ENCODE measurements at places on chromosomes 12 and 14.

DNA sequence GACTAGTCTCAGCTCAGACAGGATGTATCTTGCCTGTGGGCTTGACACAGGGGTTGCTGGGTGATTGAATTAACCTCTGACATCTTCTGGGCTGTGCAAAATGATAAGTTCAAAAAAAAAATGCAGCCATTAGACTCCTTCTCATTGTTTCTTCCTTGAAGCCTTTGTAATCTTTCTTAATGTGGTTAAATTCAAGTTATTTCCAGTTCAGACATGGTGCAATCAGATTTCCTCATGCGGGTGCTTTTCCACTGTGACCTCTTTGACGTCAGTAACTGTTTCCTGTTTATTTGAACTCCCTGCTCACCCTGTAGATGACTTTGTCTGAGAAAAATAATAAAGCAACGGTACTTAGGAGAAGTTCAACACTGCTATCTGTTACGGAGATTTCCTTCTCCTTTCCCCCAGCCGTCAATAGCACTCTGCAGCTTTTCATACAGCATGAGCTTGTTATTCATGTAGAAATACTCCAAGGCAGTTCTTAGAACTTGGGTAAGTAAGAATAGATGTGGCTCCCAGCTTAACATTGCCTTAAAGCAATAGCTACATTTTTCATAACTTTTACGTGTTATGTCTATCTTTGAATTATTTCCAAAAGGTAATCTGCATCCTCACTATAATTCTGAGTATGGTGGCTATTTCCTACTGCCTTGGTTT is 155.5 kb downstream of the PRKCH start:
- peak; percentile 37 for DNase-seq

DNA sequence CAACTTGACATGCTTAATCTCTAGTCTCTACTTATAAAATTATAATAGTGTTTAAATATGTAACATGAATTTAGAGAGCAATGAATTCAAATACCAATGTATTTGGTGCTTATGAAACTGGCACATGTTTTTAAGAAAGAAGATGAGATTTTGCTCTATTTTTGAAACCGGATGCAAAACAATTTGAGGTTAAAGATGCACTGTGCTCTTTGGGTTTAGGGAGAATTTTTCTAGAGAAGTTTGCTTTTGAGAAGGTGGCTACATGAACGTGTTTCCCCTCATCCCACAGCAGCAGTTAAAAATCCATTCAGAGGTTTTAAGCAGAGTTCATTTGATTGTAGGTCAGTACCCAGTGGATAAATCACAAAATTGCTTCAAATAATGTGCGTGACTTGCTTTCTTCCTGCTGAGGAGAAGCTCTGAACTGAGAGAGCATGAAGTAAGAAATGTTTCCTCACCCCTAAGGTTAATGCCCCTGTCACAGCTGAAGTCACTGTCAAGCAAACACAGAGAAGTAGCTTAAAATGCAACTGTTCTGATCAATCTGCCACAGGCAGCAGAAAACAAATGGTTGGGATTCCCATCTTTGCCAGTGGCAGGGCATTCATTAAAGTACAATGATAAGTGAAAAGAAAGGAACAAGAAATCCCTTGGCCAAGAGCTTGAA is 241.9 kb upstream of the SYT1 start:
- DNase-seq, result no peak

GRCh38 chr12:49369411-49370145 is 2.3 kb downstream of the SPATS2 start:
- peak; percentile 42 for DNase-seq

DNA sequence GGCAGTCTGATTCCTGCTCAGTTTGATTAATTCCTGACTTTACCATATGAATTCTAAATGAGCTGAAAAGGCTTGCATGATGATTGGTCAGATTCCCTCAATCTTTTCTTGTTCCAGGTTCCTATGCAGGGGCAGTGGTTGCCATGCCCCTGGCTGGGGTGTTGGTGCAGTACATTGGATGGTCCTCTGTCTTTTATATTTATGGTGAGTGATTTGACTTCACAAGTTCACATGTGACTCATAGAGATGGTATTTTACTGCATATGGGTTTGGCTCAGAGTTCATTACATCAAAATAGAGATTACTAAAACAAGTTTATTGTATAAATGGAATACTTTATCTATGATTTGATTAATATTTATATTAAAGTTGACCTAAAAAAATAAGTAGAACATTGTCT is 44.8 kb downstream of the SLC17A8 start:
- DNase-seq, result no peak

DNA sequence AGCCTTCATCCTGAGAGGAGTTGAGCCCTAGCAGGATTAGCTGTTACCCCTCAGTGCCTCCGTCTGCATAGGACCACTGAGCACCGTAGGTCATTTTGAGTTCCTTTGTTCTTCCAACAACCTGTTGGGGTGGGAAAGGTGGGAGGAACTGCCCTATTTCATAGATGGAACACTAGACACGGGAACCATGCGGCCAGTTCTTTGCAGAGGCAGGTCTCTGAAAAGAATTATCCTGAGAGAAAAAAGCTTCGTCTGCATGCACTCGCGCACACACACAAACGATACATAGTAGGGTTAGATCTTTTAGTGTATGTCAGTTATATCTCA is 28.5 kb downstream of the TRAFD1 start:
- no peak for DNase-seq

DNA sequence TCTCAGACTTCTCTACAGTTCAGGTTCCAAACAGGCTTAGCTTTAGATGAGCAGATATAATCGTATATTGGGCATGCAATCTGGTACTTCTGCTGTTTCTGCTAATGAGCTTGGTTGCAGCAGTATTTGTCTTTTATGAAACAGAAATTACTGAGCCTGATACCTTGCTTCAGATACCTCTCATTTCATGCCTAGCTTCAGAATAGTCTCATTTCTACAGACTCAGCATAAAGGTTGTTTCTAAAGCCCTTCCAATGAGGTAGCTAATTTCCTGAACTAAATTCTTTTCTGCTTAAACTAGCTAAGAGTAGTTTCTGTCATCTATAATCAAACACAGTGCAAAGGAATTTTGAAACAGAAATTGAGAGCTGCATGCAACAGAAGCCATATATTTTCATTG is 275.0 kb upstream of the KITLG start:
- no peak for DNase-seq

DNA sequence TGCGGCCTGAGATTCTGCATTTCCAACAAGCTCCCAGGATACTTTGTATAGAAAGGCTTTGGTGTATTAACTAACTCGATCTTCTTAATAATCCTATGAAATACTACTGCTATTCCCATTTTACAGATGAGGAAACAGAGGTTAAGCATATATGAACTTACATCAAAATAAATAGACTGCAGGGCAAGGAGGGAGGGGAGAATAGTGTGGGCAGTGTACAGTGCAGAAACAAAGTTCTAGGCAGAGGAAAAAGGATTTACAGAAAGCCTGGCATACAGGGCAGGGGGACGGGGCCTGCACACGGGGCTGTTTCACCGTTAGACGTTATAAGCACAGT is 19.0 kb downstream of the NINJ2 start:
- no peak for DNase-seq

GRCh38 chr12:29799591-29799990 is 15.8 kb upstream of the TMTC1 start:
- DNase-seq, result no peak

- no peak for DNase-seq
Measured at GRCh38 chr14:67583711-67584644, 16.1 kb downstream of the PIGH start.

- DNase-seq, result no peak
Measured at GRCh38 chr14:104348741-104349140, 210.4 kb downstream of the KIF26A start.

DNA sequence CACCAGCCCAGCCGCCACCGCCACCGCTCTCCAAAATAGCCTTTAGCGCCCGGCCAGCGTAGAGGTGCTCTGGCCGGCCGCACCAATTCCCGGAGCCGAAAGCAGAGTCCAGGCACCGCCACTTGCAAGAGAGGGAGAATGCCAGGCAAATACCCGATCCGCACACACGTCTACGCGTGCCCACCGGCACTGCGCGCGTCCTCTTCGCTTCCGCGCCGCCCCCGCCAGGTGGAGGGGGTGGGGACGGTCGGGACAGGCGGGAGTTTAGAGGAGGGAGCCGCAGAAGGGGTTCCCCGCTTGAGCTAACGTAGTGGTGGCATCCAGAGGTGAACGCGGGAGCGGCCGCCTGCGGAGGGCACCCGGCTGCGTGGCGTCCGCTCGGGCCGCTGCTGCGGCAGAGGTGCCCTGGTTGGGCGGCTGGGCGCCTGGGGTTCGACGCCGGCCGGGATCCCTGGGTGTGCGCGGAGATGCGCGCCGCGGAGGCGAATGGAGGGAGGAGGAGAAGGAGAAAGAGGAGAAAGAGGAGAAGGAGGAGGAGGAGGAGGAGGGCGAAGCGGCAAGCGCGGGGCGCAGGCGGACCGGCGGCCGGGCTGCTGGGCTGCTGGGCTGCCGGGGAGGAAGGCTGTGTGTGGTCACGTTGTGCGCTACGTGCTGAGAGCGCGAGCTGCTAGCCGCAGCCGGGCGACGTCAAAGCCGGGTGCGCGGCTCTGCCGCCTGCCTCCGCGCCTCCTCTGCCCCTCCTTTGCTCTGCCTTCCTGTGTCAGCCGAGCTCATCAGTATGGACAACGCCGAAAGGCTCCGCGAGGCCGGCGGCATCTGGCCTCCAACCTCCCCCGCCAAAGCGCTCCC is at the start of gene MDGA2:
MDGA2 (minus strand) TSS at position 140 of the 849 bp plus-strand sequence.
- no peak for DNase-seq

- DNase-seq, result no peak
Measured at GRCh38 chr12:91817517-91817916, 328.1 kb downstream of the BTG1 start.

GRCh38 chr12:106551410-106551809 is 31.4 kb upstream of the RFX4 start:
- DNase-seq, result no peak

- DNase-seq, result peak; percentile 57
Measured at GRCh38 chr12:121110211-121110940, 22.3 kb upstream of the P2RX7 start.

DNA sequence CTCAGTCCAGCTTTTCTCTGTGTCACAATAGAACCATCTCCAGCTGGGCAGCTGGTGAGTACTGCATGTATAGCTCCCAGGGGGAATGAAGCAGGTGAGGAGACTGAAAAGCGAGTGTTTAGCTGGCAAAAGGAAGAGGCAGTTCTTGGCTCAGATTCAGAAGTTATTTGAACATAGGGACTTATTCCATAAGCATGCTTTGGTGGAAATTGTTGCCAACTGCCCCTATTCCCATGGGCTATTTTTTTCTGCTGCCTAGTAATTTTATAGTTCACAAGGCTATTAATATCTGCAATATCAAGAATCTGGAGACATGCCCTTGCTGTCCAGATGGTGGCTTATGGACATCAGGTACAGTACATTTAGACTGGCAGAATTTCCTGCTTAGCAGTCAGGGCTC is 1112.7 kb downstream of the LRFN5 start:
- no peak for DNase-seq

DNA sequence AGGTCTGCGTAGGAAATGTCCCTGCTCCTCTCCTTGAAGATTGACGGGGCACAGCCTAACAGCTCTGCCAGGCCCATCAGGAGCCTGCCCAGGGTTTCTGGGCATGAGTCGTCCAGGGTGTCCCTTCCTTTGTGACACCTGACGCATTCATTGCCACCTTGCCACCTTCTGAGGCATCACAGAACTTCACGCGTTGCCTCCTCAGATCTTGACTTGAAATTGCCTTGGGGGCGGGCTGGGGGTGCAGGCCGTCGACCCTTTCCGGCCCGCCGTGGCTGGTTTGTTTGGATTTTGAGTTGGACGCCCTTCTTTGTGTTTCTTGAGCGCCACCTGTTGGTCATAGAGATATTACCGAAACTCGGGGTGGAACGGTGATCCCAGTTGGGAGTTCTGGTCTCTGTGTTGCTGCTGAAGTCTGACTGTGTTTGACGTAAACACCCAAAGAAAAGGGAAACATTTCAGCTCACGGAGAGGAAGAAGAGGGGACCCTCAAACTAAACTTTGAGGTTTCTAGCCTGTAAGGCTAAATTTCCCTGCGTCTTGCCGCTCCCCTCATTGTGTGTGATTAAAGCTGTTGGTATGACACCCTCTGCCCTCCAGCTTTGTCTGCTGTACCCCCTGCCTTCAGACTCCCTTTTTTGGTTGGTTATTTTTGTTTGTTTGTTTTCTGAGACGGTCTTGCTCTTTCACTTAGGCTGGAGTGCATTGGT is 44.6 kb downstream of the MLXIP start:
- DNase-seq, result peak; percentile 68

GRCh38 chr12:13981990-13982389 is 588 bp upstream of the GRIN2B start:
- DNase-seq, result no peak

- no peak for DNase-seq
Measured at GRCh38 chr12:71216725-71217579, 59.2 kb upstream of the TSPAN8 start.

DNA sequence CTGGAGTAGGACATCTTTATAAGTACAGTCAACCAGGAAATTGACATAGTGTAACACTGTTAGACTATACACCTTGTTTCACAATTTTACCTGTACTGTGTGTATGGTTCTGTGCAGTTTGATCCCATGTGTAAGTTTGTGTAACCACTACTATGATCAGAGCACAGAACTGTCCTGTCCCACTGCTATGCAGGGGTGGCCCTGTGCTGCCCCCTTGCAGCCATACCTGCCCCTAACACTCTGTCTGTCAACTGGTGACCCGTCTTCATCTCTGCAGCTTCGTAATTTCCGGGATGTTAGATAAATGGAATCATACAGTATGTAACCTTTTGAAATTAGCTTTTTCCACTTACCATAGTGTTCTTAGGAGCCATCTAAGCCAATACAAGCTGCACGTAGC is 58.7 kb upstream of the RD3L start:
- peak; percentile 26 for DNase-seq

DNA sequence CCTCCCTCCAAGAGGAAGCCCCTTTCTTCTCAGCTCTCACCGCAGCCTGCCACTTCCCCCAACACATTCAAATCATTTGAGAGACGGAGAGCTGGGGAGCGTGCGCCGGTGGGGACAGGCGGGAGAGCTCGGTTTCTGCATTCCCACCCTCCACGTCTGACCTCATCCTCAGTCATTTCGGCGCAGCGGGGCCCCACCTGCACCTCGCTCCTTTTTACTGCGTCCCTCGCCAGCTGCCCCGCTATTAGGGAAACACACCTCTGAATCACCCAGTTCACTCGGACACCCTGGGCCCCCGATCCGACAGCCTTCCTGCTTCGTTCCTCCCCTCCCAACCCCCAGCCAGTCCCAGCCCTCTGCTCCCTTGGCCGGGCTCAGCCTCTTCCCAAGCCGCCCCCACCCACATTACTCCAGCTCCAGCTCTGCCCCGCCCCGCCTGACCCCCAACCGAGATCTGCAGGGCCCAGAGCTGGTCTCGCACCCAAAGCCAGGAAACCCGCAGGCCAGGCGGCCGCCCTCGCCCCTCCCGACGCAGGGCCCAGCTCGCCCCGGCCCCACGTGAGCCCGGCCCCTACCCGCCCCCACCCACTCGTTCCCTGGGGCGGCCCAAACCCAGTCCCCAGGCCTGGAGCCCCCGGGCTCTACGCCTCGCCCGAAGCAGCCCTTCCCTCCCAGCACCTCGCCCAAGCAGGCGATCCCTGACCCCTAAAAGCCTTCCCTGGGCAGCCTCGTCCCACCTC is 783 bp downstream of the CORO1C start:
- DNase-seq, result peak; percentile 32

GRCh38 chr12:65492998-65493912 is 214.8 kb downstream of the MSRB3 start:
- no peak for DNase-seq
